ENCODE measurements at places on chromosomes 12 and 14.

GRCh38 chr12:29782871-29783772, 620 bp downstream of the TMTC1 start:
- DNase-seq = no peak

GRCh38 chr12:30135776-30136175, 352.0 kb upstream of the TMTC1 start:
- no peak for DNase-seq

- DNase-seq = no peak
Observed at GRCh38 chr12:59708064-59708463, 112.2 kb downstream of the SLC16A7 start.

DNA sequence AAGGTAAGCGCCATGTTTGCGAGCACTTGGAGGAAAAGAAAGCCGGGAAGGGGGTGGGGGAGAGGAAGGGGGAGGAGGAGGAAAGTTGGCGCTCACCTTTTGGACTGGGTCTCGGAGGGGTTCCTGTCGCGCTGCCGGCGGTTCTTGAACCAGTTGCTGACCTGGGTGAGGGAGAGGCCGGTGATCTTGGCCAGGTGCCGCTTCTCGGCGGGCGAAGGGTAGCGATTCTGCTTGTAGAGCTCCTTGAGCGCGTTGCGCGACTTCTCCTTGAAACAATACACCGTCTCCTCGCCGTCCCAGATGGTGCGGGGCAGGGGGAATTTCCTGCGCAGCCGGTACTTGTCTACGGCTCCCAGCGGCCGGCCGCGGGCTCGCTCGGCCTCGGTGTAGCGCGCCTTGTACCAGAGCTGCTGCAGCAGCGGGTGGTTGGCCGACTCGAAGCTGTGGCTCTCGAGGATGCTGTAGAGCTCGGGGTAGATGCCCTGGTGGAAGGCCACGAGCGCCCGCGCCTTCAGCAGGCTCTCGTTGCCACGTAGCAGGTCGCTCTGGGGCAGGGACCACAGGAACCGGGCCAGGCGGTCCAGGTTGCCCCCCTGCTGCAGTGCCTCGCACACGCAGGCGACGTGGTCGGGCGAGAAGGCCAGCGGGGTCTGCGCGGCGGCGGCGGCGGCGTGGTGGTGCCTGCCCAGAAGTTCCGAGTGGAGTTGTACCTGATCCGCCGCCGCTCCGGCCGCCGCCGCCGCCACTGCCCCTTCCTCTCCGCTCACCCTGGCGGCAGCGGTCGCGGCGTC, 840 bp downstream of the SIX4 start:
- no peak for DNase-seq

DNA sequence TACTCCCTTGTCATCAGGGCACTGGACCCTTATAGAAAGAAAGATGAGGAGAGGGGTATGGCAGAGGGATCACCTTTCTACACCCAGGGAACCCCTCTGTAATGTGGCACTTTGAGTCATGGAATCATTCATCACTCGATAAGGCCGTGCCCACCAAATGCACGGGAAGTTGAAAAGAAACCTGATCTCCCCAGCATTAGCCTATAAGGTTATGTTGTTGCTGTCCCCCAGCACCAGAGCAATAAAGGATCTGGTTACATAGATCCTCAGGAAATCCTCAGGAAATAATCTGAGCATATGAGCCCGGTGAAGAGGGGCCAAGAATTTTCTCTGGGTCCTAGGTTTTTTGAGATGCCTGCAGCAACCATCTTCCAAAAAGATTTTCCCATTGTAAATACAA, 148.8 kb upstream of the CRY1 start:
- no peak for DNase-seq

DNA sequence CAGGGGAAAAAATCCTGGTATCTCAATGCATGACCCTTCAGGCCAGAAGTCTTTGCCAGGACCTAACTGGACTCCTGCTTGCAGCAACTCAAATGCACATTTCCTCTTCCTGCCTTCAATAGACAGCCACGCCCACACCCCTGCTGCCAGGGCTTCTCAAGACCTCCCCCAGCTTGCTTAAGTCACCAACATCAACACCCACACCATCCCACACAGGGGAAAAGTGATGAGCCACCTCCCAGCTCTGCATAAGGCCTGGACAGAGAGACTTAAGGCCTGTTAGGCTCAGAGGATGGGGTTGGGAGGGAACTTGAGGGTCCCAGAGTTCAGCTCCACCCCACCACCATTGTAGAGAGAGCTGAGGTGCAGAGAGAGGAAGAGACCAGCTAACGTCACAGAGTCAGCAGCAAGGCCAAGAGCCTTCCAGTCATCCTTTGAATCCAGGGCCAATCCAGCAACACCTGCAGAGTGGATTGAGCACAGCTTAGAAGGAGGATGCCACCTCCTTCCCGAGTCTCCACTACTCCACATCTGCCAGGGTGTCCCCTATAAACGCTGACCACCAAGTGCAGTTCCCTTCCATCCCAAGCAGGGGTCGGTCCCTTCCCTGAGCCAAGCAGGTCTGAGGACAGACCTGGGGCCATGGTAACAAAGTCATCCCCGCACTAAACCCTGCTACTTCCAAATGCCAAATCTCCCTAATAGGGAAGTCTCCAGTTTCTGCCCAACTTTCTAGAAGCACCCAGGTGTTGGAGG, 50.0 kb downstream of the KDM2B start:
- peak; percentile 11 for DNase-seq

- no peak for DNase-seq
Observed at GRCh38 chr14:20746566-20746965, 879 bp downstream of the EDDM3A start.

DNA sequence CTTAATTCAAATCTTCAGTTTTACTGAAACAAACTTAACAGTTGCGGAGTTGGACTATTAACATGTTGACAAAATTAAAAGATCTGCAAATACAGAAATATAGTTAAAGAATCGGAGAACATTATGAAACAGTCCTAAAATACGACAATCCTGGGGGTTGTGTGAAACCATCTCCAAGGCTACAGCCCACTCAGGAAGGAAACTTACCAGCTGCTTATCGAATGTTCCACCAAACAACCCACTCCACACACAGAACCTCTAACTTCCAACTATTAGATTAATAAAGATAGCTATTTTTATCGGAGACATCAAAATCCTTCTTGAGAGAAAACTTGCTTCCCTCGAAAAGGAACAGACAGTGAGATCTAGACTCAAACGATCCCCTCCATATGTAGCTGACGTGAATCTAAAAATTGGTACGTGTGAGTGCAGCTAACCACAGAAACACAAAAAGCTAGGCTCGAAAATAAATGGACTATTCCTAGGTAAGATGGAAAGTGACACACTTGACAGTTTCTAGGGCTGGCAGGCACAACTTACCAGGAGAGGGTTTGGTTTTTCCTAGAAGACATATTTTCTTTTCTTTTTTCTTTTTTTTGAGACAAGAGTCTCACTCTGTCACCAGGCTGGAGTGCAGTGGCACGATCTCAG, 12.9 kb downstream of the VPS37B start:
- no peak for DNase-seq

DNA sequence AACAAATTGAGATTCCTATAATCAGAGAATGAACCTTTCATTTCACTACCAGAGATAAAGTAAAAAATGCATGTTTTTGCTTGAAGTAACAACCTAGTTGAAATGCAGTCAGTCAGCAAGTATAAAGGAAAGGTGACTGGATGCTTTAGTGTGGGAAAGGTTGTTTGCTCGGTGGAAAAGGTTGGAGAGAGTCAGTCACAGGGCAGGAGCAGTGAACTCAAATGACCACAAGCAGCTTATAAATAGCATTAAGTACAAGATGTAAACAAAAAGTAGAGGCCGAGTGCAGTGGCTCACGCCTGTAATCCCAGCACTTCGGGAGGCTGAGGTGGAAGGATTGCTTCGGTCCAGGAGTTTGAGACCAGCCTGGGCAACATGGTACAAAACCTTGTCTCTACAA, 98.1 kb upstream of the FGD4 start:
- no peak for DNase-seq

DNA sequence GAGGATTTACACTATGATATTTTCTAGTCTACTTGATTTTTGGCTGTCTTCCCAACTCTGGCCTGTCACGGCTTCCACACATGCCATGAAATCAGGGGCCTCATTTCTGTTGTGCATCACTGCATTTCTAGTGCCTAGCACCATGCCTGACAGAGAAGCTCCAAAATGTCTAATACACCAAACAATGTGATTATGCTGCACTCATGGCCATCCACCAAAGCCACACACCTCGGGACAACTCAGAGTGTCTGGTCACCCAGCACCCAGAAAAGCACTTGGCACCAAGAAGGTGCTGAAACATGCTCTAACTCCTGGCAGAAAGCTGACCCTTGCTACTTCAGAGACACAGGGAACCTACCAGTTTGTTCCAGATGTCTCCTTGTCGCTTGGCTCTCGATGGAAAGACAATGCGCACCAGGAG, 11.3 kb downstream of the GCN1 start:
- no peak for DNase-seq

DNA sequence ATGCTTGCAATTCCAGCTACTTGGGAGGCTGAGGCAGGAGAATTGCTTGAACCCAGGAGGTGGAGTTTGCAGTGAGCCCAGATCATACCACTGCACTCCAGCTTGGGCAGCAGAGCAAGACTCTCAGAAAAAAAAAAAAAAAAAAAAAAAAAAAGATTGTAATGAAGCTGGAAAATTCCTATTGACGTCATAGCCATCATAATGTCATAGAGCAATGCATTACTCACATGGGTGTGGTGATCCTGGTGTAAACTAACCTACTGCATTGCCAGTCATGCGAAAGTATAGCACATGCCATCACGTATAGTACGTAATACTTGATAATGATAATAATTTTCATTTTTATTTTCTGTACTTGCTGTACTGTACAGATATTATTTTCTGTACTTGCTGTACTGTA, 42.7 kb upstream of the NID2 start:
- no peak for DNase-seq

DNA sequence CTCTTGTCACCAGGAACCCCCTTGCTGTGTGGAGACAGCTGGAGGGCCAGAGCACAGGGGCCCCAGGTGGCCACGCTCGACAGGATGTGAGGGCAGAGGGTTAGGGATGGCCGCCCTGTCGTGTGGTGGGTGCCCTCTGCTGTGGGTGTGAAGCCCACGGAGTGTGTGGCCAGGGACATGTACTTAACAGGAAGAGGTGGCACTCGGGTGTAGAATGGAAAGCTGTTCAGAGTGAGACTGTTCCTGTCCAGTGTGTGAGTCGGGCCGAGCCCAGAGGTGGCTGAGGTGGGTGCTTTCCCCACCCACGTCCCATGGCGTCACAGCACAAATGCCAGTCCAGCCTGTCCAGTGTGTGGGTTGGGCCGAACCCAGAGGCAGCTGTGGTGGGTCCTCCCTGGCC, 47.1 kb downstream of the FBRSL1 start:
- DNase-seq = no peak

DNA sequence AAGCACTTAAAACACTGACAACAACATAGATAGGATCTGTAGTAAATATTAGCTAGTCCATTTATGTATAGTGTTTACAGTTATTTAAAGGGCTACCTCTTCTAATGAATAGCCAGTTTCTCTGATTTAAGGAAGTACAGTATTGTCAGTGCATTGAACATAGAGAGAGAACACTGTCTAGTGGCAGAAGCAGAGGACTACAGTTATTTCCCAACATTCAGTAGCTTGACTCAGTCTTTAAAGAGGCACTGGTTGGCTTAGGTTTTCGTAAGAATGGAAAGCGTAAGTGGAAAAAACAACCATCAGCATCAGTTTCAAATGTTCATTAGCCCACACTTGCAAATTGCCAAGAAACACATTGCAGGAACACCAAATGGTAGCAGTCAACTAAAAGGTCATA, 125.0 kb upstream of the HMGA2 start:
- DNase-seq = no peak

DNA sequence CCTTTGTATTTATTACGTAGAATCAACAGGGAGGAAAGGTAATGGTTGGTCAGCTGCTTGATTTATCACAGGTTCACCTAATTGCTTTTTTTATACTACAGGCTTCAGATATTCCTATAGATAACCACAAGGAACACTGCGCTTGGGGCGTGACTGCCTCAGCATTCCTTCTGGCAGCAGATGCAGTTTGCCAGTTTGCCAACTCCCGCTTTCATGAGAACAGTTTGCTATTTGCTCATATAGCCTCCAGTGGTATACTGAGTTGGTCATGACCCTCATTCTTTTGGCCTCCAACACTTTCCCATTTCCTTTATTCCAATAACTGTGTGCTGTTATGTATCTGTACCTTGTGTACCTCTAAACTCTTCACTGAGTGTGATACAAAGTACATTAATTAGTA, 38.6 kb upstream of the ACSM4 start:
- no peak for DNase-seq

GRCh38 chr14:60658909-60659585, 9.8 kb upstream of the SIX1 start:
- DNase-seq = no peak

GRCh38 chr12:114961491-114961890, 277.5 kb upstream of the TBX3 start:
- no peak for DNase-seq

- no peak for DNase-seq
Observed at GRCh38 chr14:47857646-47858045, 182.2 kb upstream of the MDGA2 start.

GRCh38 chr14:49692811-49693734, at the start of gene KLHDC1:
TSS of gene KLHDC1 (plus strand) at chr14:49693120. CDS start at chr14:49693195, 75 bp downstream.
- peak; percentile 50 for DNase-seq

DNA sequence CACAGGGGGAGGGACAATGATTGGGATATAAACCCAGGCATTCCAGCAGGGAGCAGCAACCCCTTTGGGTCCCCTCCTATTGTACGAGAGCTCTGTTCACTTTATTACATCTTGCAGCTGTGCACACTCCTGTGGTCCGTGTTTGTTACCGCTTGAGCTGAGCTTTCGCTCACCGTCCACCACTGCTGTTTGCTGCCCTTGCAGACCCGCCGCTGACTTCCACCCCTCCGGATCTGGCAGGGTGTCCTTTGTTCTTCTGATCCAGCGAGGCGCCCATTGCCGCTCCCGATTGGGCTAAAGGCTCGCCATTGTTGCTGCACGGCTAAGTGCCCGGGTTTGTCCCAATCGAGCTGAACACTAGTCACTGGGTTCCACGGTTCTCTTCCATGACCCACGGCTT, 64.1 kb downstream of the E2F7 start:
- DNase-seq = no peak

DNA sequence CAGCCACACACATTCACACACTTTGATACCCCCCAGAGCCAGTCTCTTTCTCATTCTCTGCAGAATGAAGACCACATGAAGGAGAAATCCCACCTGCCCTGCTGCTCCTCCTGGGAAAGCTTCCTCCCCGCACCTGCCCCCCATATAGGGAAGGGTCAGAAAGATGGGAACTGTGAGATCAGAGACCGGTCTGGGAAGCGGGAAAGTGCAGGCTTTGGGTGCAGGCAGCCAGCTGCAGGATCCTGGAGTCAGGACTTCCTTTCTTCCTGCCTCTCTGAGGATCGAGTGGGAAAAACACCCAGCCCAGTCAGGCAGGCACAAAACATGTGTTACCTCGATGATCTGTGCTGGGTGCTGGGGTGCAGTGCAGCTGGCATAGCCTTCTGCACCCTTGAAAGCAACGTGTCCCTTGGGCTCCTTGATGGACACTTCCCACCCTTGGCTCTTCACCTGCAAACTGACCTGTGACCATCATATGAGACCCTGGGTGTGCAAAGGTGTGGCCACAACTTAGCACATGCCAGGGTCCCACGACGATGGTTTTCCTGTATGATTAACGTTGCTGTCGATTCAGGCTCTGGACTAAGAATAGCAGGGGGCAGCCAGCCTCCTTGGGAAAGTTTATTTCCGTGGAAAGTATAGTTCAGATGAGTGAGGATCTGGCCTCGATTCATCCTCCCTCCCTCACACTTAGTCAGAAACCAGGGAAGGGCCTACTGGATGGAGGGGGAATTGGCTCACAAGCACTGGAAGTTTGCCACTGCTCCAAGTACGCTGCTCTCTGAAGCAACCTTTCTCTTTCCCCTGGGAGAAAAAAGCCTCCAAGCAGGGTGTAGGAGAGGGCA, 105.4 kb upstream of the MED13L start:
- DNase-seq = peak; percentile 98

- DNase-seq = no peak
Observed at GRCh38 chr12:27622436-27623195, 73.6 kb upstream of the REP15 start.

All from fibroblast of skin of left biceps (primary cell).